Cerebellar nuclear complex (tissue), 1 donor: ENCODE measurements at places on chromosomes 12 and 14.

GRCh38 chr12:117212563-117213190 is 22.4 kb upstream of the FBXO21 start:
- DNase-seq: peak; percentile 74

DNA sequence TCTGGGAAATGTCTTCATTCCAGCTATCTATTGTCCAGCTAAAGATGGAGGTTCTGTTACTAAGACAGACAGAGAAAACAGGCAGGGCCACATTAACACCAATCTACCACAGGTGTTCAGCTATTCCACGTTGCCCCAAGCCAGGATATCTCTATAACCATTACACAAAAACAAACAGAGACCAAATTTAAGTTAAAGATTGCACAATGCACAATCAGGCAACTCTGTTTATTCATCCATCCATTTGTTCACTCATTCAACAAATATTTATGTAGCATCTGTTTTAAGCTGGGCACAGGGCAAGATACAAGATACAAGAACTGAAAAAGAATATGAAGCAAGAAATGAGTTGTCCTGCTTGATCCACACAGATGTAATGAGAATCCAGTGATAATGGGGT is 629.0 kb downstream of the MED13L start:
- DNase-seq: no peak

- DNase-seq: no peak
Observed at GRCh38 chr12:131643631-131644452, 67.0 kb upstream of the SFSWAP start.

- no peak for DNase-seq
Observed at GRCh38 chr12:108547686-108548085, 13.3 kb downstream of the SART3 start.

- no peak for DNase-seq
Observed at GRCh38 chr12:9944391-9944790, 12.2 kb upstream of the CLEC2A start.

DNA sequence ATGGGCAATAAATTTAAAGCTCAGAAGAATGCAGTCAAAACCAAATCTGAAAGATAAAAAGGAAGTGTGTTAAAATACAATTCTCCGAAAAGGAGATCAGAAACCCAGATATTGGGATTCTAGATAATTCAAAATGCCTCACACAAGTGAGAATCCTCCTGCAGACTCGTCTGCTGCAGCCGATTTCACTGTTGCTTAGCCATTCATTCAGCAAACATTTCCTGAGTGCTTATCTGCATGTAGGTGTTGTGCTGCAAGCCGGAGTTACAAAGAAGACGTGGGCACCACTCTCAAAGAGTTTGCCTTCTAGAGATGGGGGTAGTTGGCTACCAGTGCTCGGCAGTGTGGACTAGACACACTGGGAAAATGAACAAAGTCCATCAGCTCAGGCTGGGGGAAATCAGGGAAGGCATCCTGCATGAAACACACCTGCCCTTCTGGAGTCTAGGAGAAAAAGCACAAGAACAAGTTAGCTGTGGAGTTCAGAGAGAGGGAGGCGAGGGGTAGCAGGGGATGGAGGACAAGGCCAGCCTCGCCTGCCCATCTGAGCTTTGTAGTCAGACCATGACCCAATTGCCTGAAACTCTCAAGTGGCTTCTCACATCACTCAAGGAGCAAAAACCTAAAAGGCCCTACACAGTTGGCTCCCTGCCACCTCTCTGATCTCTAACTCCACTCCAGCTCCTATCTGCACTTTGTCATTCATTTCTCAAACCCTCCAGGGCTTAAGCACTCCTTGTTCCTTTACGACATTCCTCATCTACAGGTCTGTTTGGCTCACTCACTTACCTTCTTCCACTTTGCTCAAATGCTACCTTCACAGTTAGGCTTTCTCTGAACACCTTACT is 310.0 kb upstream of the DDHD1 start:
- DNase-seq: no peak

DNA sequence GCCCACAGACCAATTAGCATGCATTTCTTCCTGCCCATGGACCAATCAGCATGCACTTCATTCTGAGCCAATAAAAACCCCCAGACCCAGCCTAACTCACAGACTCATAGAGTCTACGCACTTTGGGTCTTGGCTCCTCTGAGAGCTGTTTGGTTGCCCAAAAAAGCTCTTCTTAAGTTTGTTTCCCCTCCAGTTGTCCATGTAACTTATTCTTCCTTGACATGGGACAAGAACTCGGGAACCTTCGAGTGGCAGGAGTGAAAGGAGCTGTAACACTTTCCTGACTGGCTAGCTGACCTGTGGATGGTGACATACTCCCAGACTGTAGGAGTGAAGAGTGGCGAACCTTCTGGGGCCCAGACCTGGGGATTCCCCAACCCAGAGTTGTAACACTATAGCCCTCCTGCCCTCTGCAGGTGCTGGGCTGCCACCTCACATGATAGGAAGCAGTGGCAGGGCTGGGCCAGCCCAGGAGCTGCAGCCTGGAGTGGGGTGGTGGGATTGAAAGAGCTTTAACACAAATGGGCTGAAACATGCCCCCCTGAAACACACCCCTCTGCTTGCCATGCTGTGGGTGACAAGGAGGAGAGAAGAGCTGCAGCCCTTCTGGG is 4.4 kb upstream of the BTBD7 start:
- DNase-seq: no peak

DNA sequence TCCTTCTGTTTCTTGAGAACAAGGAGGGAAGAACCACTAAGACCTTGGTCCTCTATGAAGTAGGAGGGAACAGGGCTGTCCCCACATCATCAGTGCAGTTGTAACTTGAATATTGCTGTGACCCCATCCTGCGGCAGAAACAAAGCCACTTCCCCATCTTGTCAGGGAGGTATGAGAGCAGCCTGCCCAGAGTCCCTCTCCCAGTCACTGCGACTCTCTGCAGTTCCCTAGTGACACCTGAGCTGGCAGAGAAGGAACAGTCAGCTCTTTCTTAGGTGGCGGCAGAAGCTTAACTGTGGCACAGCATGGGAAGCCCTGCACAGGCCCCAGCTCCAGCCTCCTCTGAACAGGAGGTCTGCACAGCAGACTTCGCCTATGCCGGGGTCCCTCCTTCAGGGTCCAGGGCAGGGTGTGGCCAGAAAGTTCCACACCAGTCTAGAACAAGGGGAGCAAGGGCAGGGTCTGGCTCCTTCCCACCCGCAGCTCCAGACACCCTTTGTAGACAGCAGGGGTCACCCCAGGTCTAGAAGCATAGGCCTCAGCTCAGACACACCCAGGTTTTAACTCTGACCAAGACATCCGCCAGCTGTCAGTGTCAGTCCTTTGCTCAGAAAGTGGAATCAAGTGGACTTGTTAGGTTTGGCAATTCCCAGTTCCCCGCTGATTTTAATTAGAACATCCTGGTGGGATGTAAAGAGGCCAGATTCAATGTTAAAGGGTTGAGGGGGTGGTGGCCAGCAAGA is 36.8 kb downstream of the DEGS2 start:
- DNase-seq: no peak

DNA sequence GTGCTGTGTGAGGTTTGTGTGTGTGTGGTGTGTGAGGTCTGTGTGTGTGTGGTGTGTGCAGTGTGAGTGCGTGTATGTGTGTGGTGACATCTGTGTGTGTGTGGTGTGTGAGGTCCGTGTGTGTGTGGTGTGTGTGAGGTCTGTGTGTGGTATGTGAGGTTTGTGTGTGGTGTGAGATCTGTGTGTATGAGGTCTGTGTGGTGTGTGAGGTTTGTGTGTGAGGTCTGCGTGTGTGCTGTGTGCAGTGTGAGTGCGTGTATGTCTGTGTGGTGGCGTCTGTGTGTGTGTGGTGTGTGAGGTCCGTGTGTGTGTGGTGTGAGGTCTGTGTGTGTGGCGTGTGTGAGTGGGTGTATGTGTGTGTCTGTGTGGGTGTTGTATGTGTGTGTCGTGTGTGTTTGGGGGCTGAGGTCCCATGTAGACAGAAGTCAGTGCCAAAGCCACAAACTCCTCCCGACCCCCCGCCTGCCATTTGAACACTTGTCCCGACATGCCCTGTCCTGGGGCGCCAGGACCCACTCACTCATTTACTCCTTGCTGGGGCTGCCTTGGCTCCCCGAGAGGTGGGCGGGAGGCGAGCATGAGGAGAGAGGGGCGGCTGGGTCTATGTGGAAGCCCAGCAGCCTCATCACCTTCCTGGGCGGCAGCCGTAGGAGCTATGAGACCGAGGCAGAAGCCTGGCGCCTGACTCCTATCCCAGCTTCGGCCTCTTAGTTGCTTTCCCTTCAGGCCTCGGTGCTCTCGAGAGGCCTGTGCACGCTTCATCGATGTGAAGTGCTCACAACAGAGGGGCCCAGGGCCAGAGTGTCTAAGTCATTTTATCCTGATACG is 20.5 kb downstream of the RILPL1 start:
- no peak for DNase-seq

GRCh38 chr14:39369029-39369428 is 63.2 kb downstream of the FBXO33 start:
- no peak for DNase-seq

DNA sequence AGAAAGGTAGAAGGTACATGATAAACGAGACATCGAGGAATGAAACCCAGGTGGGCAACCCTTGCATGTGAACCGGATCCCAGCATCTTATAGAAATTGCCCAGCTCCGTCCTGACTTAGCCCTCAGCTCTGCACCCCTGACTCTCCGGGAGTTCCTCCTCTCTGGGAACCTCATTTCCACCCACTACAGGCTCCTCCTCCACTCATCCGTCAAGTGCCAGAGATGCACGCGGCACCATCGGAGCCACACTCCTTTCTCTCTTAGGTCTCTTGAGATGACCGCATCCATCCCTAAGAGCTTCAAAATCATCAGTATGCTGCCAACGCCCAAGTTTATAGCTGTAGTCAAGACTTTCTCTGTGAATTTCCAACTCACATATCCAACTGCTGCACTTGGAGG is 84.7 kb downstream of the TTC7B start:
- no peak for DNase-seq

DNA sequence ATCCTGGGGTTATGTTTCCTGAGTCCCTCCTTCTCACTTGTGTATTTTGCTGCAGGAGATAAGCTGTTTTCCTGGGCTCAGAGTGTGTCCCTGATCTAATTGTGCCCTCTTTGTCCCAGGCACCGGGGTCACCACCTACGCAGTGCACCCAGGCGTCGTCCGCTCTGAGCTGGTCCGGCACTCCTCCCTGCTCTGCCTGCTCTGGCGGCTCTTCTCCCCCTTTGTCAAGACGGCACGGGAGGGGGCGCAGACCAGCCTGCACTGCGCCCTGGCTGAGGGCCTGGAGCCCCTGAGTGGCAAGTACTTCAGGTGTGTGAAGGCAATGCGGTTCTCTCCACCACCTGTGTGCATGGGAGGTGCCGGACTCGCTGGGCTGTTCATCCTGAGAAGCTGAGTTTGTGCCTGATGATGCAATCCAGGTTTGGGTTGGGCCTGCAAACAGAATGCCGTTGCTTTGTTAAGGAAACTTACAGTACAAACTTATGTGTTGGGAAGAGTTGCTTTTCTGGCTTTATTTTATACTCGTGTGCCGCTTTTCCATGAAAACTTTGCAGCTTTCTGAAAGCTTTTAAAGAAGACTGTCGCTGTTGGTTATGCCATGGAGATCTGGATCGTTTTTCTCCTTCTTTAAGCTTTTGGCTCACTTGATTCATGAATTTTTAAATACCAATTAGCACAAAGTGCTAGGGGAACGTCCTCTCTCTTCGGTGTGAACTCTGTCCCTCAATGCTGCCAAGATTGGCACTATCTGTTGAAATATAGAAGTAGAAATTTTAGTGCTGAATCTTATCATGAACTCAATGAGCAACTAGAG is 27.6 kb downstream of the RDH12 start:
- DNase-seq: no peak

DNA sequence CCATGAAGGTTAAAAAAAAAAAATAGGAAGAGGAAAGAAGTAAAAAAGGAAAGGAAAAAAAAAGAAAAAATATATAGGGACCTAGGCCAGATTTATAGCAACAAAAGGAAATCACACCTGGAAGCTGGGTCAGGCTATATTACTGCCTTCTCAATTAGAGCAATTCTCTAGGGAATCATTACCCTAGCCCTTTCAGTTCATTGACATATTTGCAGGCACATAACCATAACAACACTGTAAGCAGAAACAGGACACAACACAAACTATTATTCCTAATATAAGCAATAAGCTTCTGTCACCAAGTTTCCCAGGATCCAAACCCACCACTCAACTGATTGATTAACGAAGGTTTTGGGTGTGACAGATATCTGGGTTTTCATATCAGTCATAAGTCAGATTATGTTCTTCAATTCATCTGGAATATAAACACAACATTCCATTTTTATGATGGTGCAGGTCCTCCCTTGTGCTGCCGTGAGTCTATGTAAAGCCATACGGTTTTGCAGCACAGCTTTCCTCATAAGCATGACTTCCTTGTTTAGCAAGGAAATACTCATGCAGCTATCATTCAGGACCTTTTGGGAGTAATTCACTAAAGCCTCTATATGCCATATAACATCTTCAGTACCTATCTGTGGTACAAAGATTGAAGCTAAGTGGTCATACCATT is 4.2 kb downstream of the PCNX4 start:
- DNase-seq: no peak

DNA sequence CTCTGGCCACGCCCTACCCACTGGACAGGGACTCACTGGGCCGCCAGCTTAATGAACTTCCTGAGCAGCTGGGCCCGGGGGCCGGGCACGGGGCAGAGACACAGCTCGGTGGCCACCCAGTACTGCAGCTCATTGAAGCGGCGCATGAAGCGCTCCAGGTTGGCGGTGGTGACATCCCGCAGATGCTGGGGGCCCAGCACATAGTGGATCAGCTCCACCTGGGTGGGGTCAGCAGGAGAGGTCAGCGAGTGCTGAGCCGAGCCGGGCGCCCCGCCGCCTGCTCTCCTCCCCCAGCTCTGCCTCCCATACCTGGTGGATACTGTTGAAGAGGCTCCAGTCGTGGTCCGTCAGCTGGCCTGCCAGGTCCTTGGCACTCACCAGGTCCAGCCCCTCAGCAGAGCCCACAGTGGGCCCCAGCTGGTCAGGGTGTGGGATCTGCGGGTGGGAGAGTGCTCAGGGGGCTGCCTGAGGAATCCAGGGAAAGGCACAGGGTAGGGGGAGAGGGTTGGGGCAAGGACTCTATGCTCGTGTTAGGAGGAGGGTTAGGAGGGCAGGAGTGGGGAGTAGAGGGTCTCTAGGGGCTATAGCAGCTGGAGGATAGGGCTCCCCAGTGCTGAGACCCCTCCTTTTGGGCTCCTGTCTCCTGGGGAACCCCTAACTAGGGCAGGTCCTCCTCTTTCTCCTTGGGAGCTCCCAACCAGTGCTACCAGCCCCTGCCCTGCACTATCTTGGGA is 15.5 kb upstream of the ENDOU start:
- no peak for DNase-seq

- no peak for DNase-seq
Observed at GRCh38 chr12:130606231-130606630, 109.9 kb downstream of the RIMBP2 start.

DNA sequence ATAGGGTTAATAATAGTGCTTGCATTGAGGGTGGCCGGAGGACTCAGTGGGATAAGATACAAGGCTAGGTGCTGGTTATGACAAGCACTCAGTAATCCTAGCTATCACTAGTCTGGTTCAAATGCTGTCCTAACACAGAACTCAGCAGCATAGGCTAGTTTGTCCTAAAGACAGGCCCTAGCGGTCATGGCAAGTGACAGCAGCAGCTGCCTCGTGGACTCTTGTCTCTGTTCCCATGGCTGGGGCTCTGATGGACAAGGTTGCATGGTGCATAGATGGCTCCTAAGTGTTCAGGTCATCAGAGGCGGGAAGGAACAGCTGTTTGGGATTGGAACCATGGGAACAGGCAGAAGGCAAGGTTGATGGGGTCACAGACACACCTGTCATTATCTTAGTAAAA is 42.4 kb upstream of the IGF1 start:
- no peak for DNase-seq

- no peak for DNase-seq
Observed at GRCh38 chr12:56271031-56271430, 4.3 kb downstream of the COQ10A start.

- DNase-seq: no peak
Observed at GRCh38 chr12:55017416-55017925, 2.3 kb upstream of the NEUROD4 start.

GRCh38 chr12:117853600-117853999 is 115.2 kb downstream of the KSR2 start:
- DNase-seq: no peak
